Liver (tissue), 10 donors: ENCODE measurements at places on chromosomes 3 and 15.
A peak's percentile ranks its signal among the peaks of the same experiment; 100 is the strongest.

GRCh38 chr15:63593705-63594671 lies 3.2 kb upstream of the FBXL22 start:
- DNase-seq = no peak

- no peak for DNase-seq
Observed at GRCh38 chr3:135140591-135140990, 345.5 kb downstream of the EPHB1 start.

DNA sequence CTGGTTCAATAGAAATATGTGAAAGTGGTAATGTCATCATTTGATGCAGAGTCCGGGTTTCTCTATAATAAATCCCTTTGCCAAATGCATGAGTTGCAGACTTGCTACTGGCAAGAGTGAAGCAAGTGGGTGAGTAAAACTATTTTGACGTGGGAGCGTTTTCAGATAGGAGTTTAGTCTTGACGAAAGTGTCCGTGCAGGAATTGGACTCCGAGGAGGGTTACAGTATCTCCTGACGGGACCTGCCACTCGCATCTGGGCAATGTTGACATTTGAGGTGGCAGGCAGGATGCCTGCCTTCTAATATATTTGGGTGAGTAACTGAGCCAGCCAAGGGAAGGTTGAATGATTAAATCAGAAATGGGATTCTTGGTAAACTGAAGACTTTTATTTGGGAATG lies 16.0 kb downstream of the CDV3 start:
- no peak for DNase-seq

DNA sequence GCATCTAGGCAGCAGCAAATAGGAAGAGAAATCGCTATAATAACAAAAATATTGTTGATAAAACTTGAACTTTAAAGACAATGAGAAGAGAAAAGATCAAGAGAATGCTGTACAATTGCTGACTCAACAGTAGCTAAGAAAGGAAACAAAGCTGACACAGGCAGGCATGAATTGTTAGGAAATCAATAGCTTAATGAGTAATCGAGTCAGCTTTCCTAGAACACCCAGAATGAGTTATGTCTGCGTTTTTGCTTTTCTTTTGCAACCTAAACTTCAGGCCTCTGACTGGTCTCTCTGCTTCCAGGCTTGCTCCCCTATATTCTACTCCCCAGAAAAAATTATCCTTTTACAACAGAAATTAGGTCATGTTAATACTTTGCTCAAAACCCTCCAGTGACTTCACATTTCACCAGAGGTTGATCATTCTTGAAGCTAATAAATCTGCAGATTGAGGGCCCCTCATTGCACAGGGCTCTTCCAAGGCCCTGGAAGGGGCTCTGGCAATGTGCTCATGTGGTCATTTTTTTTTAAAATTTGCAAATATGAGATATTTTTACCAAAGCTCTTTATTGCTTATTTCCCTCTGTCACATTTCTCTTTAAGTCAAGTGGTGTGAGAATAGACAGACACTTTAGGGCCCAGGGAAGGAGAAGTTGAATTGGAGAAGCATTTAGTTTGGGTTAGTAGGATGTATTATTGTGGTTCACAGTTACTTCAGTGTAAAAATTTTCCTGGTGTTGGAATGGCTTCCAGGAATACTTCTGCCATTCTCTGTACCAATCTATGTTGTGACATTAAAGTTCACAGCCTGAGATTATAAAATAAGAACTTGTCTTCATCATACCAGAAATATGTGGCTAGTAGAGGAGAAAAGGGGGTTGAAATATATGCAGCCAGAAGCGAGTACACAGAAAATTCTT lies 116.3 kb downstream of the TMCO5A start:
- no peak for DNase-seq

DNA sequence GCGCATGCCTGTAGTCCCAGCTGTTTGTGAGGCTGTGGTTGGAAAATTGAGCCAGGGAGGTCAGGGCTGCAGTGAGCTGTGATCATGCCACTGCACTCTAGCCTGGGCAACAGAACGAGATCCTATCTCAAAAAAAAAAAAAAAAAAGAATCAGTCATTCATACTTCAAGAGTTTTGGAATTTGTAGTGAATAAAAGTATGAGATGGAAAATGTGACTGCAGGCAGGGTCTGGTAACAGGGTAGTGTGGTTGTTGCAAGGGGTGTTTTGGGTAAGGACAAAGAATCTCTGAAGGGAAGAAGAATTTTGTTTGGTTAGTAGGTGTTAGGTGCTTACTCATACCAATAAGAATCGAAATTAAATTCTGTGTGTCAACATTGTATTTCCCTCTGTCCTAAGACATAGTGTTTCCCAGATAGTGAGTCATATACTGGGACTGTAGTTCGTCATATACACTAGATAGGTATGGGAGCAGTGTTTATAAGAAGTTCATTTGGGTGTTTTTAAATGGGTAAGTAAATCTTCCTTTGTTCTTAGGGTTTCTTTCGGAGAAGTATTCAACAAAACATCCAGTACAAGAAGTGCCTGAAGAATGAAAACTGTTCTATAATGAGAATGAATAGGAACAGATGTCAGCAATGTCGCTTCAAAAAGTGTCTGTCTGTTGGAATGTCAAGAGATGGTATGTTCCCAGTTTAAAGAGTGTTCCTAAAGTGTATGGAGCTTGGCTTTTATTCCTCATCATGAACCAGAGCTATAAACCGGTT lies 14.2 kb downstream of the NR1D2 start:
- no peak for DNase-seq

GRCh38 chr15:88605189-88606069 lies 15.7 kb upstream of the AEN start:
- DNase-seq = peak; percentile 70

- DNase-seq = no peak
Observed at GRCh38 chr15:96200357-96200967, 130.0 kb upstream of the NR2F2 start.

GRCh38 chr3:114668099-114668498 lies 374.3 kb downstream of the TIGIT start:
- DNase-seq = no peak

DNA sequence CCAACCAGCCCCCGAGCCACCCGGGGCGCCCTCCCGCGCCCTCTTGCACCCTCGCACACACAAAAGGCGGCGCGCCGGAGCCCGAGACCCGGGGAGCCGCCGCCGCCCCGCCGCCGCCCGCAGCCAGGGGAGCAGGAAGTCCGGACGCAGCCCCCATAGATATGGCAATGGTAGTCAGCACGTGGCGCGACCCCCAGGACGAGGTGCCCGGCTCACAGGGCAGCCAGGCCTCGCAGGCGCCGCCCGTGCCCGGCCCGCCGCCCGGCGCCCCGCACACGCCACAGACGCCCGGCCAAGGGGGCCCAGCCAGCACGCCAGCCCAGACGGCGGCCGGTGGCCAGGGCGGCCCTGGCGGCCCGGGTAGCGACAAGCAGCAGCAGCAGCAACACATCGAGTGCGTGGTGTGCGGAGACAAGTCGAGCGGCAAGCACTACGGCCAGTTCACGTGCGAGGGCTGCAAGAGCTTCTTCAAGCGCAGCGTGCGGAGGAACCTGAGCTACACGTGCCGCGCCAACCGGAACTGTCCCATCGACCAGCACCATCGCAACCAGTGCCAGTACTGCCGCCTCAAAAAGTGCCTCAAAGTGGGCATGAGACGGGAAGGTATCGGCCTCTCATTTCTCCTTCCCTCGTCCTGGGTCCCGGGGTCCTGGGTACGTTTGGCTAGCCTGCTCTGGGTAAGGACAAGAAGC lies 1.6 kb downstream of the NR2F2 start:
- DNase-seq = peak; percentile 37

- DNase-seq = peak; percentile 38
Observed at GRCh38 chr3:129892857-129893580, 492 bp downstream of the TMCC1 start.

DNA sequence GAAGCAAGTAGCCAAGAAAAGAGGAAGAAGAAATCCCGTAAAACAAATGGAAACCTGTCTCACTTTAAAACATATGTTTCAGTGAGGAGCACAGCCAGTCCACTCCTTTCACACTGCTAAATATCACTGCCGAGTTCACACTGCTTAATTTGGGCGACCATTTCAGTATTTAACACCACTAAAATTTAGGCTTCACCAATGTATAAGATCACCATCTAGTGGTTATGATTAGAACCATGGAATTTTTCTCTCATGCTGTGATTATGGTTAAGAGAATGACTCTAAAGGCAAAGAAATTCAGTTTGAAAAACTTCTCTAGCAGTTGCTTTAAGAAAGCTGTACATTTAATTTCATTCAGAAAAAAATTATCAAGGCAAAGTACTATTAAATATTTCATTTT lies 16.6 kb downstream of the SLC4A7 start:
- DNase-seq = no peak

GRCh38 chr3:118734664-118735063 lies 300.0 kb downstream of the IGSF11 start:
- DNase-seq = no peak

GRCh38 chr15:96732704-96733103 lies 402.2 kb downstream of the NR2F2 start:
- DNase-seq = no peak

GRCh38 chr3:99639579-99639978 lies 1.2 kb downstream of the COL8A1 start:
- DNase-seq = no peak

DNA sequence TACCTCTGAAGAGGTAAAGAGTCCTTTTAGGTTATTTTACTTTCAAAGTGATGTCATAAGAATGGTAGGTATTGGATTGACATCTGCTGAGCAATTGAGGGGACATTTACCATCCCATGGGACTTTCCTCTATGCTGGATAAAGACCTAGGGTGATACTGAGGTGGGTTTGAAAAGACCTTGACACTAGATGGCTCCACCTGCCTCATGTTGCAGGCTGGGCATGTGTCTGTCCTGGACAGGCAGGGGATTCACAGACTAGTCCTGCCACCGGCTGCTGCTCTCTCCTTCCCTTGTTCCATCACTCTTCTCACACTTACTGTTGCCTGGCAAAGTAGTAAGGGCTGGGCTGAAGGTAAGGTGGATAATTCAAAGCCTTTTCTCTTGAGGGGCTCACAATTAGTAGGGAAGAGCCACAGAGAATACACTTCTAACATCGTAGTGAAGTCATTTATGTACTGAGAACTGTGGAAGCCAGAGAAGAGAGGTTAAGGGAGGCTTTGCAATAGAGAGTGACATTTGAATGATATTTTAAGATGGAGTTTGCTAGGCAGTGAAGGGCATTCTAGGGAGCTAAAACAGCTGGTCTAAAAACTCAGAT lies 27.7 kb downstream of the TRAK1 start:
- DNase-seq = no peak

DNA sequence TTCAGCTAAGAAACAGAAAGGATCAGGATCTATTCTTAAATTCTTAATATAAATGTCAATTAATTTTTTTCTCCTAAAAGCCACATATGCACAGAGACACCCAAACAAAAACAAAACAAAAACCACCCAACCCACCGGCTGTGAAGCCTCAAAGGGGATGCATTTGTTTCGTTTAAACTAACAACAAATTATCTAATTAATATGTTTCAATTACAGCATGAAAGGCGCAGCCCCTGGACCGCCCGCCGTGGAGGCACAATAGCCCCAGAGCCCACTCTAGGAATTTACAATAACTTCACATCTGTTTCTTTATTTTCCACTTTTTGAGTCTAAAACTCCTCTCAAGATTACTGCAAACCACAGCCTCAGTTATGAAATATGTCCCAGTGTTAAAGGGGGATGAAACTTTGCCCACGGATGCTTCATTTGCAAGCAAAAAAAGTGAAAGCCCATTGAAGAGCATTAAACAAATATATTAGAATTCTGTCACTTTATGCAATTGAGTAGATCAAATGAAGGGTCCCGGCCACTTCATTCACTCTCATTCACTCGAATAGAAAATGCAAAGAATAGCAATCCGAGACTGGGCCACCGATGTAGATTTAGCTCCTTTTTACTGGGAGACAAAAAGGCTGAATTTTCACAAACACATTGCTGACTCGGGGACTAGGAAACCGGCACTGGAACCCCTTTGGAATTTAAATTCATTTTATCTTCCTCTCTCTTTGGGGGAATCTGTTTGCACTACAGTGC lies 6.0 kb downstream of the FOXB1 start:
- DNase-seq = no peak

GRCh38 chr3:126972866-126973265 lies 10.0 kb upstream of the PLXNA1 start:
- no peak for DNase-seq

GRCh38 chr15:80689716-80690115 lies 5.4 kb upstream of the ABHD17C start:
- no peak for DNase-seq

- no peak for DNase-seq
Observed at GRCh38 chr15:94097552-94097951, 133.8 kb upstream of the MCTP2 start.

- no peak for DNase-seq
Observed at GRCh38 chr3:13795816-13796215, 84.1 kb downstream of the WNT7A start.

GRCh38 chr15:41013691-41014414 lies 60.6 kb downstream of the CHAC1 start:
- no peak for DNase-seq

- no peak for DNase-seq
Observed at GRCh38 chr3:15063238-15063637, 1.9 kb downstream of the MRPS25 start.

DNA sequence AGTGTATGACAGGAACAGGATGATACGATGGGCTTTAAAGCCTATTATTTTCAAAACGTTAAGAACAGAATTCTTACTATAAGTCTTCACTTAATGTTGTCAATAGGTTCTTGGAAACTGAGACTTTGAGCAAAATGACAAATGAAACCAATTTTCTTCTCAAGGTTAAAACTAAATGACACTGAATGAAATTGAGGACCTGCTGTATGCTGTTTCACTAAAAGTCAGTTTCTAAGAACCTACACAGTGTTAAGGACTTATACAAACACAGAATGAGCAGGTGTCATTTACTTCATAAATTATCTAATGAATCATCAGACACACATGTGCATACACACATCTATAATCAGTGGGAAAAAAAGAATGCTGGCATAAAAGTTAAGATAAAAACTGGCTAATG lies 106.9 kb downstream of the RFTN1 start:
- DNase-seq = no peak
